NCI-H1930 (cell line): ENCODE measurements at places on chromosomes 2 and 18.

DNA sequence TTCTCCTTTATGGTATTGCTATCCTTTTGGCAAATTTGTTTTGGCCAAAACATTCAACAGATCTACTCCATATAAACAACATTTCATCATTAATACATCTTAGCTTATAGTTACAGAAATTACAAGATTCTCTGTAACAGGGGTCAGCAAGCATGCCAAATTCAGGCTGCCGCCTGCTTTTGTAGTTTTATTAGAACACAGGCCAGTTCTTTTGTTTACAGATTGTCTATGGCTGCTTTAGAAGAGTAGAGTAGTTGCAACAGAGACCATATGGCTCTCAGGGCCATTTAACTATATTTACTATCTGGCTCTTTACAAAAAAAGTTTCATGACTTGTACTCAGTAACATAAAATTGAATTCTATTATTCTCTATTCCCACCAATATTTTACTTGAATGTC is 53.9 kb downstream of the LNPK start:
- DNase-seq: no peak

GRCh38 chr2:142286618-142287017 is 155.8 kb upstream of the LRP1B start:
- DNase-seq: no peak

DNA sequence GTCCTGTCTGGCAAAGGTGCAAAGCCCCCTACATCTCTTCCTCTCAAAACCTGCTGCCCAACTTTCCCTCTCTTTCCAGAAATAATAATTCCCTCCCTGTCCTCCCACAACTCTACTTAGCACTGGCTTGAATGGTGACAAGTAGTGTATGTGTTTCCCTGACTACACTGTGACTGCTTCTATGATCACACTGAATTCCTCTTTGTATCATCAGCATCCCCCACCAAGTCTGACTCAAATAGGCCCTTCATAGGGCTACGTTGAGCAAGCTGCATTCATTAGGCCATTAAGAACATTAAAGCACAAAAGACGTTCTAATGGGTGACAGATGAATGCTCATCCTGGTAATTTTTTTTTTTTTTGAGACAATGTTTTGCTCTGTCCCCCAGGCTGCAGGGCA is 13.7 kb upstream of the ST3GAL5 start:
- no peak for DNase-seq

GRCh38 chr18:40529478-40529877 is 1425.6 kb upstream of the PIK3C3 start:
- no peak for DNase-seq

GRCh38 chr2:59727121-59727590 is 826.3 kb downstream of the BCL11A start:
- no peak for DNase-seq

- no peak for DNase-seq
Measured at GRCh38 chr2:167608487-167608886, 638.9 kb downstream of the STK39 start.

GRCh38 chr2:191862156-191862775 is 15.4 kb upstream of the CAVIN2 start:
- no peak for DNase-seq

- no peak for DNase-seq
Measured at GRCh38 chr2:155100261-155100660, 401.8 kb downstream of the KCNJ3 start.

GRCh38 chr18:45384137-45384961 is 230.9 kb upstream of the SLC14A2 start:
- peak; percentile 27 for DNase-seq

GRCh38 chr2:111522231-111522768 is 361.7 kb downstream of the ANAPC1 start:
- no peak for DNase-seq

DNA sequence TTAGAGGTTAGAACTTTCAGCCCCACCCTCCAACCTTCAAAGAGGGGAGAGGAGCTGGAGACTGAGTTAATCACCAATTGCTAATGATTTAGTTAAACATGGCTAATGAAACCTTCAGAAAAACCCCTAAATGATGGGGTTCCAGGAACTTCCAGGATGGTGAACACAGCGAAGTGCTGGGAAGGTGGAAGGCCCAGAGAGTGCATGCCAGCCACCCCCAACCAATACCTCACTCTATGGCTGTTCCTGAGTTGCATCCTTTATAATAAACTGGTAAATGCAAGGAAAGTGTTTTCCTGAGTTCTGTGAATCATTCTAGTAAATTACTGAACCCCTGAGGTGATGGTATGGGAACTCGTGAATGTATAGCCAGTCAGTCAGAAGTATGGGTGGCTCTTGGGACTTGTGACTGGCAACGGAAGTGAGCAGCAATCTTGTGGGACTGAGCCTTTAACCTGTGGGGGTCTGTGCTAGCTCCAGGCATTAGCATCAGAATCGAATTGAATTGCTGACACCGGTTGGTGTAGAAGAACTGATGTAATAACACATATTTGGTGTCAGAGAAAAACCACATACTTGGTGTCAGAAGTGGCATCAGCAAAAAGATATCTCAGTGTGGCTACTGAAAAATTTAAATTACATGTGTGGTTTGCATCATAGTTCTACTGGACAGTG is 37.4 kb downstream of the NPHP1 start:
- DNase-seq: no peak

- DNase-seq: no peak
Measured at GRCh38 chr18:5543036-5543680, 639 bp downstream of the EPB41L3 start.

DNA sequence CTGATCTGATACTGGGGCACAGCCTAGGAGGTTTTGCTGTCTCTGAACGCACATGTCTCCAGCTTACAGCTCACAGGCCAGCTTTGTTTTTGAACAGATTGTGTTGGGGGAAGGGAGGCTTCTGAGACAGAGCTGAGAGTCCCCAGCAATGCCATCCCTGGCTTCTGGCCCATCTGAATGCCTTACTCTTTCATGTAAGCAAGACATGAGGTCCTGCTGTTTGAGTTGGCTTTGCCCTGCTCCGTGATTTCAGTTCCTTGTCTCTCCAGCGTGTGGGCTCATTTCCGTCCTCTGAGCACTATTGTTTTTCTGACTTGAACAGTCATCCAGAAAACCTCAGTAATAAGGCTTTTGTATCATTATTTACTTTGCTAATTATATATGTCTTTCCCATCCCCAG is 194.9 kb upstream of the TNP1 start:
- DNase-seq: no peak

GRCh38 chr2:16121986-16122390 is 181.6 kb downstream of the MYCN start:
- DNase-seq: no peak

- DNase-seq: no peak
Measured at GRCh38 chr2:30867385-30867784, 60.1 kb upstream of the CAPN13 start.

DNA sequence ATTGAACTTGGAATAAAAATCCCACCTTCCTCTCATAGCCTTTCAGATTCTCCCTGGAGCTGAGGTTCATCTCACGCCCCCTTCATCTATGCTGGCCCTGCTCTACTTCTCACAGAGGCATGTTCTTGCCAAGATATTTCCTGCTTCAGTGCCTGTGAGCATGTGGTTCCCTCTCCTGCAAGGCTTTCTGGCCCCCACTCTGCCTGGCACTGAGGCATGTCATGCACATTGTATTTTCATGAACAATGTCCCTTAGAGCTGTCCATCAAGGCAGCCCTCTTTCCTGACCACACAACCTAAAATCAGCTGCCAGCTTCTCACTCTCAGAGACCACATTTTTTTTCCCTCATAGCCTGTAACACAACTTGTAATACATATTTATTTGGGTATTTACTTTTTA is 18.0 kb upstream of the HK2 start:
- DNase-seq: no peak
